ENCODE measurements at places on chromosomes 1 and 21.
A peak's percentile ranks its signal among the peaks of the same experiment; 100 is the strongest.

DNA sequence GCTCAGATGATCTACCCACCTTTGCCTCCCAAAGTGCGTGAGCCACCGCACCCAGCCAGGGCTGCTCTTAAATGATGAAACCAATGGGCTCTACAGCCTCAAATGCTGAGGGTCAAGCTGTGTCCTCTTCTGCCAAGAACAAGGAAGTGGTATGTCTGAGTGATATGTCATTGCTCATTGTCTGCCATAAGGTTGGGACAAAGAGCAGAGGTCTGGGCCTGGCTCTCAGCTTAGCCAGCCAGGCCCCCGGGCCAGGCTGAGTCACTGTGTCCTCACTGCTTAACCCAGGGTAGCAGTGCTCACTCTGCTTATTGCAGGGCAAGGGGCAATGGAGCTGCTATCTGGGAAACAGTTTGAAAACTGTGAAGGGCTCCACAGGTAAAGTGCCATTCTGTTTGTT lies 8.3 kb upstream of the ETS2 start:
- DNase-seq: no peak

DNA sequence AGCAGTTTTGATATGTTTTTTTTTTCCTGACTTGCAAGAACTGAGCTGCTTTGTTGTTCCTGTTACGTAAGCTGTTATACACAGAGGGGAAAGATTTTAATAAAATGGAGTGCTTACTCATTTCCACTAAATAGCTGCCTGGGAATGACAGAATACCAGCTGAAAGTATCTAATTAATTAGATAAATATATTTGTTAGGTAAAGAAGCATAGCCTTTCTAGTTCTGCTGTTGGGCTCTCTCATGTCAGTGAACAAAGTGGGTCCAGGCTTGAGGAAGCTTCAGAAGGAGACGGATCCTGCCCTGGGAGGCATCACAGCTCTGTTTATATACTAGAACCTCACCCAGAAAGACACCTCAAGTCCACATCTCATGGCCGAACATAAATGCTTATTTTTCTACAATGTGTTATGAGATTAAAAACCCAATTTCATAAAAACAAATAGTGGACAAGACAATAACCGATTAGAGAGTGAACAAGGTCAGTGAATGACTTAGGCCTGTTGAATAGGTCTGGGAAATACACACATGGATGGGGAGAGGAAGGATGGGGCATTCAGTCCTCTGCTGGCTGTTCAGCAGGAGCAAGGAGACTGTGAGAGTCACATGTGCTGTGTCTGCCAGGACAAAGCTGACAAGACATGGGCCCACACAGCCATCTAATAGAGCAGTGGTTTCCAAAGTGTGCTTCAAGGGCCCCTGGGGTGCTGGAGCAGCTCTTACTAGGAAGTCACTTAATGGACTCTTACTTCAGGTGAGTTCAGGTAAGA lies 20.6 kb downstream of the TRAF5 start:
- no peak for DNase-seq

DNA sequence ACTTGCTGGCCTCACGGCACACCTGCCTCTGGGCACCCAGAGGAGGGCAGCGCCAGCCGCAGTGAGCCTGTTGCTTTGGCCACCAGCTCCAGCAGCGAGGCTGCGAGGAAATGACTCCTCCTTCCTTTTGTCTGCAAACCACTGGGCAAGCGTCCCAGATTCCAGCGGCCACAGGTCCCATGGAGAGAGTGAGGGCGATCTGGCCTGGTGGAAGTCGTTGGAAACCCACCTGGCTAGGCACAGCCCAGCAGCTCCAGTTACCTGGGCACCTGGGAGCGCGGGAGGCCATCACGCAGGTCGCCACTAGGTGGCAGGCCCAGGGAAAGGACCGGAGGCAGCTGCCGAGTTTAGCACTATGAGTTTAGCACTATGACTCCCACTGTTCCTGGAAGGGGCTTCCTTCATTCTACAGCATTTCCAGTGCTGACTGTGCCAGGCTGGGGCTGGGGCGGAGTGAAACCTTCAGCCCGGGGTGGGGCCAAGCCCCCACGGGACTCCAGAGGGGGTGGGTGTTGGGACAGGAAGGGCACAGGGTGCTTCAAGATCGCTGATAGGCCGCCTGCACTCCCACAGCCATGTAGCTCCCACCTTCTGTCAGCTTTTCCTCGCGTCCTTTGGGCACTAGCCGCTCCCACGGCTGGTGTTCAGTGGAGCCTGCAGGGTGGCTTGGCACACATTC lies 1.1 kb upstream of the ESPN start:
- peak; percentile 80 for DNase-seq

- DNase-seq: no peak
These were observed 125.0 kb upstream of the B3GALT2 start for GRCh38 chr1:193311226-193311948.

Data from CD4-positive, alpha-beta T cell treated with Interleukin-6 for 4 hours (primary cell).